ENCODE measurements at places on chromosomes 2 and 18.

- H3K4me1 ChIP-seq, result no peaks in the 10 kb centered on the region
- no peak for DNase-seq
- H3K27me3 ChIP-seq, result 0 out of 3 replicates have a peak, but pooled peaks cover 2% of the 10 kb centered on the region
- H3K27ac ChIP-seq, result no peak overlapping the region
- no peaks in the 10 kb centered on the region for H3K36me3 ChIP-seq
- no peak overlapping the region for H3K4me3 ChIP-seq
These were observed 94.5 kb upstream of the CCDC150 start for GRCh38 chr2:196544906-196545433.

- no peaks in the 10 kb centered on the region for H3K36me3 ChIP-seq
- no peak overlapping the region for H3K4me3 ChIP-seq
- DNase-seq, result no peak
- H3K4me1 ChIP-seq, result no peaks in the 10 kb centered on the region
- H3K27ac ChIP-seq, result no peak overlapping the region
These were observed 3.6 kb downstream of the CXCR4 start for GRCh38 chr2:136114382-136114781.

DNA sequence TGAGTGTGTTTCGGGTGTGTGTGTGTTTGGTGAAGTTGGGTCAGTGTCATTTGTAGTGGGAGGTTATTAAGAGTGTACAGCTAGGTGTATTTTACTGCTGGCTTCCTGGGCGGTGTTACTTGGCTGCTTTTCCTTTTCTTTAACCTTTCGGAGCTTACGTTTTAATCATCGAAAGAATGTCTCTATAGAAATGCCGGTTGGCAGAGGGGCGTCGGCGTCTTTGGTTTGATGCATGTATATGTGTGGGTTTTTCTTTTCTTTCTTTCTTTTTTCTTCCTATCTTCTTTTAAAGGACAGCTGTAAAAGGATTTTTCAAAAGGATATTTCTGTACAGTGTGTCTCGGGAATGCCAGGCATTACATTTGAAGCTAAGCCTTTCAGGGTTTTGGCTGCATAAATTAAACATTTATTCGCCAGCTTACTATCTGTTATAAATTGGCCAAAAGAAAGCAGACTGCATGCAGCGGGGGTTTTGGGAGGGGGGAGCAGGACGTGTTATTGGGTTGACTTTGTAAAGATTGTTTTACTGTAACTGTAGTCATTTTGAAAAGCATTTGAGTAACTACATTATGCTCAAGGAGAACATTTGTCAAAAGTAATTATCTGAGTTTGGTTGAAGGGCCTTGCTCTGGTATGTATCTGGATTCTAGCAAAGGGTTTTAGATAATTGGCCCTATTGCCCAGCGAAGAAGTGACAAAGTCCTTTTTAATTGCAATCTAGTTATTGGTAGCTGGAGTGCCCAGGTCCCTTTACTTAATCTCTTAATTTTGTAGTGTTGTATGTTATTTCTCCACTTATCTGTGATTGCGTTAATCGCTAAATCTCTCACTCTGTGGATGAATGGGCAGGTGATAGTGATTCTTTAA is 1.6 kb downstream of the ASXL3 start:
- no peaks in the 10 kb centered on the region for H3K4me1 ChIP-seq
- H3K4me3 ChIP-seq, result no peak overlapping the region
- H3K27me3 ChIP-seq, result no peaks in the 10 kb centered on the region
- H3K36me3 ChIP-seq, result no peaks in the 10 kb centered on the region
- no peak overlapping the region for H3K27ac ChIP-seq

DNA sequence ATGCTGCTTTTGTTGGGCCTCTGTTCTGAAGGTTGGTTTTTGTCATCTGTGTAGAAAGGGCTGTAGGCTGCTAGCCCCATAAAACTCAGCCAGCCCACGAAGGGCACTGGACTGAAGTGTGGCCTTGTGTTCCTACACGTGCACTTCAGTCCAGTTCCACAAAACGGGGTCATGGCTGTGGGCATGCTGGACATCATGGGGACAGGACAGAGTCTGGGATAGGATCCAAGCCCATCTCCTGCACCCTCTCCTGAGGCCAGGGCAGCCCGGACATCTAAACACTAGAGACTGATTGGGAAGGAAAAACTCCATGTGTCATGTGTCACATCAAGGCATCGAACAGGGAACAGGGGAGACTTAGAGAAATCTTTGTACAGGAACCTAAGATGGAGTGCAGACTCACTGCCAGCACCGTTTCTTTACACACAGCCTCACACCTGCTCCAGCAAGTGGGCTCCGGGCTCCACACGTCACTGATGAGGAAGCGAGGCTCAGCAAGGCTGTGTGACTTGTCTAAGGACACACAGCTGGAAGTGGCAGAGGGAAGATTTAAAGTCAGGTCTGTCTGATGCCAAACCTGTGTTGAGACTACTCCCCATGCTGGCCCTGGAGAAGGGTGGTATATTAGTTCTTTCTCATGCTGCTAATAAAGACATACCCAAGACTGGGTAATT is 74.8 kb upstream of the BCL2L11 start:
- H3K36me3 ChIP-seq, result no peaks in the 10 kb centered on the region
- H3K4me3 ChIP-seq, result no peak overlapping the region
- no peak for DNase-seq
- H3K27ac ChIP-seq, result no peak overlapping the region

Measured in K562 (cell line).